ENCODE measurements at places on chromosomes 16 and 17.

DNA sequence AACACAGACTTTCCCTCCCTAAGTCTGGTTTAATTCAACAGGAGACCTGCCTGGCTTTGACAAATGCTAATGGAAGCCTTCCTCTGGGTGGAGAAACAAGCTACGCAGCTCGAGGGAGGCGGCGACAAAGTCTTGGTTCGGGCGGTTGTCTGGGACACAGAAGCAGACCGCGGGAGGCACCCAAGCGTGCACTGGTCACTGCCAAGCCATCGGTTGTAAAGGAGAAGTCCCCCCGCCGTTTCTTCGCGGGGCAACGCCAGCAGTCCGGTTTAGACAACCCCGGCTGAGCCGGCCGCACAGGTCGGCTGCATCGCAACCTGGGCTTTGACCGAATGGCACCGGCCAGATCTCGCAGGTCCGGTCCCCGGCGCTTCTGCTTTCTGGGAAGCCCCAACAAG lies 586 bp downstream of the GLYR1 start:
- peak; percentile 87 for DNase-seq

GRCh38 chr16:85193115-85193493 lies 80.8 kb upstream of the CIBAR2 start:
- DNase-seq, result no peak

DNA sequence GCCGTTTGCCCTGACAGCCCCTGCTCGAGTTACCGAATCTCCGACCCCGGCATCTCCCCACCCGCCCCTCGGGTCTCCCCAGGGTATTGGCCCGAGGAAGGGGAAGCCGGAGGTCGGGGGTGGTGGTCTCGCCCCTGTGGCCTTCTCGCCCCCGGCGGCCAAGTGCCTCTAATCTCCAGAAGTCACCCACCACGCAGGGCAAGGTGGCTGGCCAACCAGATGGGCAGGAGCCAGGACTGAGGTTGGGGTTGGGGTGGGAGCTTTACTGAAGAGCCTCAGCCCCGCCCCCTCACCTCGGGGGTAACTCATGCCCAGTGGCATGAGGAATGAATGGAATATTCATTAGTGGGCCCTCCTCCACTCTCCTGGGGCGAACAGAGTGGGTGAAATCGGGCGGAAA lies 637 bp downstream of the DHRS11 start:
- DNase-seq, result no peak

- no peak for DNase-seq
Observed at GRCh38 chr16:4244254-4245076, 2.6 kb upstream of the SRL start.

DNA sequence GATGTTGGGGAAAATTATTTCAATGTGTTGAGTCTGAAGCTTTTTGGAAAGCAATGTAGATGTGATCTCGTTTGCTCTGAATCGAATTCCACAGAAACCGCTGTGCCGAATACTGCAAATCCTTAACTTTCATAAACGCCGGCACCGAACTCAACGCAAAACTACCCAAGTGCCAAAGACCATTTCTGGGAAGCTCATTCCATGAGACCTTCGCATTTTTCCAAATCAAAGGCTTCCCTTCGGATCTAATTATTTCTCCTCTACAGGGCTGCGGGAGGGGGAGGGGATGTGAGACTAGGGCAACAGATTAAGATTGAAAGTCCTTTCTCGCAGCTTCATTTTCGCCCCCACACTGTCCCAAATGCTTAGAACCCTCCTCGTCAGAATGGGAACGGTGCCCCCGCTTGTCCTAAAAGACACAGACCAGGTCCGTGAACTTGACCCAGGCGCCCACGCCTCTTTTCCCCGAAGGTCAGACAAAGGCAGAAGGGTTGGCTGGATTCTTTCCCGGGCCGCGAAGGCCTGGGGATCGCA lies 4.0 kb downstream of the PRAC1 start:
- no peak for DNase-seq

GRCh38 chr16:78180349-78180748 lies 80.9 kb downstream of the WWOX start:
- DNase-seq, result no peak

DNA sequence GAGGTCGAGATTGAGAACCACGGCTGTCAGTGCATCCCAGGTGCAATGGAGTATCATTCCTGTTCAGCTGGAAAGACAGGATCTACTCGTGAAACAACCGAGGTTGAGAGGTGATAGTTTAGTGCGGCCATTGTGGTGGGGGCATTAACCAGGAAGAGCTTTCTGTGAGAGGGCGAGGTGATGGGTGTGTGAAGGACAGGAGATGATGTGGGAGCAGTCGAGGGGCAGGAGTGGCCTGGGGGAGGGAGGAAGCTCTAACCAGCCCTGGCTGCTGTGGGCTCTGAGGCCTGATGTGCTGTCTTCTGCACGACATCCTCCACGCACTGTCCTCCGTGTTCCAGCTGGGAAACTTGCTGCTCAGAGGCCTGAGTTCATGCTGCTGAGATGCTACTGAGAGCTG lies 22.0 kb downstream of the GOSR2 start:
- no peak for DNase-seq

- peak; percentile 77 for DNase-seq
Observed at GRCh38 chr17:40094874-40095273, 5.5 kb downstream of the NR1D1 start.

DNA sequence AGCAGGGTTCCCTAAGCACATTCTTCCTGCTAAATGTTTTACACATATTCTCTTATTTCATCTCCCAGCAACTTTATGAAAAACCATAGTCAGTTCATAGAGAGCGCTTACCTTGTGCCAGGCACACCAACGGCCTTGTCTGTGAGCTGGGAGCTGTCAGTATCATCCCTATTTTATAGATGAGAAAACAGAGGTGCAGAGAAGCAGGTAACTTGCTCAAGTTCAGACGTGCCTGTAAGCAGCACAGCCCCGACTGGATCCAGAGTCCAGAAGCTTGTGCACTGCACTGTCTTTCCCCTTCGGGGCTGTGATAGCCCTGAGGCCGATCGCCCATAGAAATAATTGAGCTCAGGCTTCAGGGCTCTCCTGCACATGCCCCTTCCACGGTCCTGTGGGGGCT lies 6.2 kb downstream of the AQP8 start:
- DNase-seq, result no peak

DNA sequence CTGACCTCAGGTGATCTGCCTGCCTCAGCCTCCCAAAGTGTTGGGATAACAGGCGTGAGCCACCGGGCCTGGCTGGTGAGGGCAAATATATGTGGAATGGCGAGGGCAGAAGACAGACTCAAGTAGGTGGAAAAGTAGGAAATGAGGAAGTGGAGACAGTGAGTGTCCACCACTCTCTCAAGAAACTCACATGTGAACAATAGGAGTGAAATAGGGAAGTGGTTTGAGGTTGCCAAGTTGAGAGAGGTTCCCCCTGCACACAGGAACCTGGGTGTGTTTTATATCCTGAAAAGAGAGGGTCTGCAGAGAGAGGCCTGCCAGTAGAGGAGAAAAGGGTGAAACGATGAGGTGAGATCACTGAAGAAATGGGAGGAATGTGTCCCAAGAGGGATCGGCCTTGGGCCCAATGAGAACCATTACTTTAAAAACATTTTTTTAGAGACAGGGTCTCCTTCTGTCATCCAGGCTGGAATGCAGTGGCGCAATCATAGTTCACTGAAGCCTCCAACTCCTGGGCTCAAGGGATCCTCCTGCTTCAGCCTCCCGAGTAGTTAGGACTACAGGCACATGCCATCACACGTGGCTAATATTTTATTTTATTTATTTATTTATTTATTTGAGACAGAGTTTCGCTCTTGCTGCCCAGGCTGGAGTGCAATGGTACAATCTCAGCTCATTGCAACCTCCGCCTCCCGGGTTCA lies 17.1 kb upstream of the CORO1A start:
- no peak for DNase-seq

DNA sequence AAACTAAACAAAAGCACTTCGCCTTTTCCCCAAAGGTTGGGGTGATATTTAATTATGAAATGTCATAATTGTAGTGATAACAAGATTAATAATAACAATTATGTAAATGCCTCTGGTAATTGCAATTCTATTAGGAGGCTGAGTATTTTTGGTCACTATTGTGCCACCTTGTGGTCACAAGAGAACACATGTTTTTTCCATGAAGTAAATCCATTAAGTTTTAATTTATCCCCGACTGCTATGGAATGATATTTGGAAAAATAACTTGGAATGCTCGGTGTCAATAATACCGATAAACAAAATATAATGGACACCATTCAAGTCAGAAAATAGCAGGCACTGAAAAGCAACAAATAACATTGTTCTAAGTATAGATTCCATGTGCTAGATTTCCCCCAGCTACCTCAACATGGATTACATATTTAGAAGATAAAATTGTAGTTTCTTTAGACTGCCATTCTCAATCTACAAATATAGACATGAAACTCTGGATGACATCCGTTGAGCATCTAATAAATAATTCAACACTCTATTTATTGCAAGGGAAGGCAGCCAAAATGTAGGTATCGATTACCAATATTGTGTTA lies 25.0 kb upstream of the KCNJ2 start:
- DNase-seq, result no peak

Data from aorta (tissue), 5 donors.